Tibial nerve (tissue), 4 donors: ENCODE measurements at places on chromosomes 6 and 20. TPM values are rescaled to one million over a fixed set of nuclear protein-coding genes. Genes with fewer than 3 reads are reported as not detected.

Gene TFAP2A
- 1.2 TPM for total RNA-seq

Gene SOX18
- 4.6 TPM for total RNA-seq

Gene KIZ
- 53.3 TPM for total RNA-seq

Gene PRICKLE4
- 18.1 TPM for total RNA-seq

Gene KIFC1
- 2.5 TPM for total RNA-seq

Gene FNDC1
- total RNA-seq, result 2.1 TPM

Gene IP6K3
- 3.0 TPM for total RNA-seq

Gene ABHD16B
- not detected for total RNA-seq

Gene LST1
- total RNA-seq, result 15.7 TPM

Gene SMLR1
- total RNA-seq, result not detected

Gene PGC
- total RNA-seq, result not detected

Gene RUNX2
- 6.3 TPM for total RNA-seq

Gene CCN6
- not detected for total RNA-seq

Gene SAPCD1
- total RNA-seq, result 1.5 TPM

Gene TSBP1
- total RNA-seq, result not detected

Gene ZSCAN9
- 22.2 TPM for total RNA-seq

Gene MAK
- total RNA-seq, result not detected

Gene MTO1
- 36.9 TPM for total RNA-seq

Gene EEF1A2
- not detected for total RNA-seq

Gene DEFB132
- not detected for total RNA-seq

Gene ADGRF1
- total RNA-seq, result not detected

Gene HLA-A
- 479 TPM for total RNA-seq
